ENCODE measurements at places on chromosomes 1 and 21.

- DNase-seq = no peak
These were observed 21.9 kb downstream of the LRRC8D start for GRCh38 chr1:89842567-89843272.

GRCh38 chr1:225580238-225581099 is 72.5 kb downstream of the ENAH start:
- no peak for DNase-seq

DNA sequence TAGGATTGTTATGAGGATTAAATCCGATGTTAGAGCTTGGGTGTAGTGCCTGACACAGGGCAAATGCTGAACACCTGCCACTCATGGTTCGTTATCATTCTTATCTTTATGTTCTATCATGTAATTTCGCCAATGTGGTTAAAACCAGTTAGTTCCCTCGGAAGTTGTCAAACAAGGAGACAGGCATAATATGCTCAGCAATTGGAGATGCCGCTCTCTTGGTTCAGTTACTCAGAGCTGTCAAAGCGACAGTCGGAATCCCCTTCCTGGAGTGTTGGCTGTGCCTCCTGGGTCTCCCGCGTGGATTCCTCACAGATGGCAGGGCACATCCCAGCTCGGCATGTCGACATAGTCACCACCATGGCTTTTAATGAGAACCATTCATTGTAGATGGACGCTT is 192.2 kb downstream of the ROR1 start:
- no peak for DNase-seq

GRCh38 chr1:200954434-200954833 is 59.7 kb downstream of the INAVA start:
- no peak for DNase-seq

- DNase-seq = no peak
These were observed 49.3 kb downstream of the CLCA4 start for GRCh38 chr1:86596224-86596623.

GRCh38 chr1:23366598-23366997 is 3.0 kb downstream of the ZNF436 start:
- DNase-seq = no peak

- no peak for DNase-seq
These were observed 7.6 kb downstream of the GPR37L1 start for GRCh38 chr1:202130297-202130721.

GRCh38 chr1:151294742-151295462 is 12.8 kb downstream of the ZNF687 start:
- DNase-seq = no peak

DNA sequence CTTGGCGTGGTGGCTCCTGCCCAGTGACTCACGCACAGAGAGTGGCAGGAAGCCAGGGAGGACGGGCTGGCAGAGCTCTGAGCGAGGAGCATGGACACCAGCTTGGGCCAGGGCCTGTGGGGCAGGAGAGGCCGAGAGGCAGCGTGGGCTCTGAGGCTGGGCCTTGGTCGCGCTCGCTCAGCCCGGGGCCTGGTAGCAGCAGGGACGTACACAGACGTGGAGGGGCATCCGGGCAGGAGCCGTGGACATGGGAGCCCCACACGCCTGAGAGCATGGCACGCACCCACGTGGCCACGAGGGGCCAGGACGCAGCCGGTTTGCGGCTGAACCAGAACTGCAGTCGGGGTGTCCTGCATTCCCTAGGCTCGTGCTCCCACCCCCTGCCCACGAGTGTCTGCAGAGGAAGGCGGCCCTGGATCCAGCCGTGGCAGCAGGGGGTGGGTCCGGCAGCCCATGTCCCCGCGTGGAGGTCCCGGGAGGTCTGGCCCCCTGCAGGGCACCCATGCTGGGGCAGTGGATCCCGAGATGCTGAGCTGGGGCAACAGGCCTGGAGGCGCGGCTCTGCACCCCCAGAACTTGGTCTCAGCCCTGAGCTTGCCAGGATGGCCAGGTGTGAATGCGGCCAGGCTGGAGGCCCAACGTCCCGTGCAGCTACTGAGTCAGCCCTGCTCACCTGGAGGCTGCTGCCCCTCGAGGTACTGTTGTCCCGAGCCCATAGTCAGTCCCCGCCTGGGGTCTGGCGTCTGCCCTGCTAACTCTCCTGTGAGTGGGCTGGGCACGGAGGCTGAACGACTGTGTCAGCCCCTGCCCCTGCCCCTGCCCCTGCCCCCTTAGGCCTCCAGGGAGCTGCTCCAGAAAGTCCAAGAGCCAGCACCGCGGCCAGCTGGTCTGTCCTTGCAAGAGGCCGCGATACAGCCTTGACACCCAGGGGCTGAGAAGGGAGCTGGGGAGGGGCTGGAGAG is 61.6 kb downstream of the SLX9 start:
- no peak for DNase-seq

GRCh38 chr1:59979666-59980065 is 53.1 kb upstream of the CYP2J2 start:
- no peak for DNase-seq

GRCh38 chr1:228396770-228397662 is 9.6 kb downstream of the TRIM11 start:
- DNase-seq = no peak

DNA sequence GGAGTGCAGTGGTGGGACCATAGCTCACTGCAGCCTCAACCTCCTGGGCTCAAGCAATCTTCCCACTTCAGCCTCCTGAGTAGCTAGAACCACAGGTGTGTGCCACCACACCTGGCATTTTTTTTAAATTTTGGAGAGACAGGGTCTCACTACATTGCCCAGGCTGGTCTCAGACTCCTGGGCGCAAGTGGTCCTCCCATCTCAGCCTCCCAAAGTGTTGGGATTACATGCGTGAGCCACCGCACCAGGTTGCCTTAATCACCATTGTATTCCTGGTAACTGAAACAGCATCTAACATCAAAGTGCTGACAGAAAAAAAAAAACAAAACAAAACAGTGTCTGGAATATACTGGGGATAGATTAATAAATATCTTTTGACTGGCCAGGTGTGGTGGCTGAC is 18.2 kb downstream of the RPL5 start:
- no peak for DNase-seq

- DNase-seq = no peak
These were observed 38.2 kb upstream of the PIGC start for GRCh38 chr1:172482044-172482443.

- DNase-seq = no peak
These were observed 1.6 kb downstream of the TNFRSF14 start for GRCh38 chr1:2557482-2558400.

DNA sequence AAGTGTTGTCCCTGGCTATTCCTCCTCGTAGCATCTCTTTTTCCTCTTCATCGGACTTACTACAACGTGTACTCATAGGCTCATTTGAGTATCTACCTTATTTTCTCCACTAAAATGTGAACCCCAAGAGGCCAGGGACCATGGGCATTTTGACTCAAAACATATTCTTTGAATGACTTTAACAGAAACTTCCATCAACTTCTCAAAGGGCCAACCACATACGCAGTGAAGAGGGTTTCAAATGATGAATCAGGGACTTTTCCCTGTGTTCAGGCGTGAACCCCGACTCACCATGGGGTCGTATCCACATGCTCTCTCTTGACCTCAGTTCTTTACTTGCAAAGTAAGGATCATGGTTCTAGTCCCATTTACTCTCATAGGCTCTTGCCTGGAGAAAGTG is 20.2 kb upstream of the GPR137B start:
- peak; percentile 66 for DNase-seq

DNA sequence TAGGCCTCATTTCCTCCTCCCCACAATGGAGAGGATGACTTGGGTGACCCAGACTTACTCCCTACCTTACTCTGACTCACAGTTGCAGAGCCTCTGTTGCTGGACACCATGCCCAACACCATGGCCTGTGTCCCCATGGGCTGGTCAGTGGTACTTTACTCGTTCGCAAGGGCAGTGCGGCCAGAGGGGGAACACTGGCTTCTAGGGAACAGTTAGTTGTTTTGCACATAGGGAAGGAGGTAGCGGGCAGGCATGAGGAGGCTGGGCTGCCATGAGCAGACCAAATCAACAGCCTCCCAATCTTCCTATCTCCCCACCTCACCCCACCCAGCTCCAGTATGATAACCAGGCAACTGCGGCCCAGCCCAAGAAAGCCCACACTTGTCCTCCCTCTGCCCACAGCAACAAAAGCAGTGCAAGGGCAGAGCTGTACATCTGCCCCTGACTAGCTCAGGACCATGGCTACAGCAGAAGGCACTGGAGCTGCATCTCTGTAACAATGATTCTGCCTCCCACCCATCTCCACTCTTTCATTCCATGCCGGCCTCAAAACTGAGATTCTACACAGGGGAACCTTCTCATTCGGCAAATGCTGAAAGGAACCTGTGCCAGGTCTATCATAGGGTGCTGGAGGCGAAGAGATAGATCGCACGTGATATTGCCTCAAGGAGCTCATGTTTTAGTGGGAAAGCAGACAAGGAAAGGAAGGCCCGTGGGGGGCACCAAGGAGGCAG is 18.6 kb downstream of the TAL1 start:
- DNase-seq = no peak

- no peak for DNase-seq
These were observed 13.8 kb upstream of the SEC16B start for GRCh38 chr1:177983482-177984135.

DNA sequence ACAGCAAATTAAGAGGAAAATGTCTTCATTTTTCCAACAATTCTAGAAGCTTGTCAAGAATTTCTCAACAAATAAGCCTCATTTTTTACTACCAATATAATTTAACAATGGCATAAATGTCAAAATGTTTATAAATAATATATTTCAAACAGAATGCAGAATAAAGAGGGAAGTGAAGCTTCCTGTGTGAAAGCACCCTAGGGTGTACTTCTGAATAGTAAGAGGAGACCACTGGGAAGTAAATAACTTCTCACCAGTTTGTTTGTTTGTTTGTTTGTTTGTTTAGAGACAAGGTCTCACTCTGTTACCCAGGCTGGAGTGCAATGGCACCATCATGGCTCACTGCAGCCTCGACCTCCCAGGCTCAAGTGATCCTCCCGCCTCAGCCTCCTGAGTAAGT is 244.3 kb downstream of the SLC45A1 start:
- no peak for DNase-seq

DNA sequence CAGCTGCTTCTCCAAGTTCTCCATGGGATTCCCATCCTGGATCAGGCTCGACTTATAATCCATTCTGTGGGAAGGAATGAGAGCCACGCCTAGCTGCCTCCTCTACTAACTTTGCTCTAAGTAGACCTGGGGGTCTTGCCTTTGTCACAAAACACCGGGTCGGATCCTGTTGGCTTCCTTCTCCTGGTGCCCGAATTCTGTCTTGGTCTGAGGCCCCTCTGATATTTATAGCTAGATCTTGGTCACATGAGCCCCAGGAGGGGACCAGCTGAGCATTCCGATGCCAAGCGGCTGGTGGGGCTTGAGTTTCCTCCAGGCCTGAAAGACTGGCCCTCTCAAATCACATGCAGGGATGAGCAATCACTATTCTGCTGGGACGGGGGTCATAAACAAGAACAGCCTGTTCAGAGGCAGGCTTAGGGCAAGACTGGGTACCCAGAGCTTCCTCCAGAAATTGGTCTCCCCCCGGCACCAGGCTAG is at the start of gene TRIM63:
Gene TRIM63, minus strand, starts transcription at position 199 of the 480 bp plus-strand sequence. Its CDS starts 136 bp downstream, at position 63.
- DNase-seq = no peak

- DNase-seq = no peak
These were observed 339 bp downstream of the PTGS2 start for GRCh38 chr1:186679924-186680244.

- DNase-seq = no peak
These were observed 26.3 kb upstream of the PALMD start for GRCh38 chr1:99619583-99619982.

DNA sequence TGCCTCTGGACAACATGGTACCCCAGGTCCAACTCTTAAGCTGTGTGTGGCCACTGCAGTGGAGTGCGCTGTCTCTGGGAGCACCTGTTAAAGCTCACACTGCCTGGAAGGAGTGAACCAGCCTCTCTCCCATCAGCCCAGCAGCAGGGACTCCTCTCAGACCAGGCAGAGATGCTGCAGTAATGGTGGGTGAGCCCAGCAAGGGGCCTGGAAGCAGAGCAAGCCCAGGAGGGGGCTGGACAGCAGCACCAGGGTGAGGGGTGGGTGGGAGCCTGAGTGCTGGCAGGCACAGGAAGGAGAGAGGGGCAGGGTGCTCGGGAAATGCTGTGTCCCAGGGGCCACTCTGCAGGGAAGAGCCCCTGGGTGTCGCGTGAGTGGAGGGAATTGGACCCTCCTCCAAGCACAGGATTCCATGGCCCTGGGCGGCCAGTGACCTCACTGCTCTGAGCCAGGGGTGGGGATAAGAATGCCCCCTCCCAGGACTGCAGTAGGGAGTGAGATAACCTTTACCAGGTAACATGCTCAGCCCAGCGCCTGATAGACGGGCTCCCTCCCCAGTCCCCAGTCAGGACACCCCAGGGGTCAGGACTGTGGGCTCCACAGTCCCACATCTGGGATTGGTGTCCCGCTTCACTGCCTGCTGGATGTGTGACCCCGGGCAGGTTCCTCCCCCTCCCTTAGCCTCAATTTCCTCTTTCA is 313.1 kb downstream of the MATN1 start:
- DNase-seq = no peak

DNA sequence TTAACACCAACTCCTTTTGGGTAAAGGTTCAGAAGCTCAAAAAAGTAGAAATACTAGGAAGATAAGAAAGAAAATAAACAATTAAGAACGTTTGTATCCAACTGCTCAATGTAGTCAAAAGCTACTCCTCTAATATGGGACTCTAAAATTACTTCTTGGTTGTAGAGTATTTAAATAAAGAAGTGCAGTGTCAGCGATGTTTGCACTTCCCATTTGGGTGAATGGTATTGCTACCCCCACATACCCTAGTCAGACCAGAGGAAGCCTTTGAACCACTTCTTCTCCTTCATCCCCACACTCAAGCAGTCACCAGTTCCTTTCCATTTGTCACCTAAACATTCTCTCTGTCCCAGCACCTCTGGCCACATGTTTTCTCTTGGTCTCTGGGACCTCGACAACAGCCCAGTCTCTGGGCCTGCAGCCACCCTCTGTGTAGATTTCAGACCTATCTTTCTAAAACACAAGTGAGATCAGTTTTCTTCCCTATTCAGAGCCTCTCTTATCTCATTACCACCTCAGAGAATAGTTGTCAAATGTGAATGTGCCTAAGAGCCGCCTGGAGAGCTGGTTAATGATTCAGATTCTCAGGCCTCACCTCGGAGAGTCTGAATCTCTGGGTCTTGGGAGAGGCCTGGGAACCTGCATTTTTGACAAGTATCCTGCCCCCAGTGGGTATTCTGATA is 109.8 kb downstream of the OMA1 start:
- no peak for DNase-seq

DNA sequence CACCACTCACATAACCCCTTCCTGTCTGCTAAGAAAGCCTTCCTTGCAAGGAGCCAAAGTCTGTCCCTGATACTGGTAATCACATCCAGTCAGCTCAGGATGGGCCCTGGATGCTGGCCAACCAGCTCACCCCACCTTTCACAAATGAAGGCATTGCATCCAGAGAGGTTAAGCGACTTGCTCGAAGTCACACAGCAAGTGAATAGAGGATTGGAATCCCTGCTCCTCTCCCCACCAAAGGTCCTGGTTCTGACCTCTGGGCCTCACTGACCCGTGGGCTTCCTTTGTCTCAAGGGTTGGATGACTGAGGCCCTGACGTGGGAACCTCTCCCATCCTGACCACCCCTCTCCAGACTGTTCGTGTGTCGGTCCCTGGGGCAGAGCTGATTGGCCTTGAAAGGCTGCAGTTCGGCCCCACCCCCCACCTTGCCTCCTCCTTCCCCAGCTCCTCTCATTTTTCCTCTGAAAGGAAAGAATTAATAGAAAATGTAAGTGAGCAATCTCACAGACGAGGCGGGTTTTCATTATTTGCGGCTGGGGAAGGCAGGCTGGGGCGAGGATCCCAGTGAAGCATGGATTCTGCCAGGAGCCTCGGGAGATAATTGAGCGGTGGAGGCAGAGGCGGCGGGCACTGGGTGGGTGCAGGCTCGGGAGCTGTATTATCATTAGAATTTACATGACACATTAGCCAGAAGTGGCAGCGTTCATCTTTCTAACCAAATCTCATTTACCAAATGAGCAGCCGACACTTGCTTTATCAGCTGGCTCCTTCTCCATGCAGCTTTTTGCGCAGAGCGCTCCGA is 101.5 kb upstream of the CSF3R start:
- DNase-seq = no peak
